ENCODE measurements at places on chromosomes 7 and 10.
A peak's percentile ranks its signal among the peaks of the same experiment; 100 is the strongest.

DNA sequence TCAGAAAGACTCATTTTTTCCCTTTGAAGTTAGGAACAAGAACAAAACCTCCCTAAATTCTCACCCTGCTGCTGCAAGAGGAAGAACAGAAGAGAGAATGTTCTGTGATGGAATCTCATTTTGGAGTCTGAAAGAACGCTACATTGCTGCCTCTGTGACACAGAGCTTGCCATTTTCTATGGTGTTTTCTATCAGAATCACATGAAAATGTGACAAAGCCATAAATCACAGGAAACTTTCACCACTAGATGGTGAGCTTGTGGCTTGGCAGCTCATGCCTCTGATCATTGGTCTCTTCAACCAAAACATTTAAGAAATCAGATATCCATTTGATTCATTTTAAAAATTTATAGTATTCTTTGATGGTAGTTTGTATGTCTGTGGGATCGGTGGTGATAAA is 82.9 kb downstream of the CADPS2 start:
- DNase-seq = no peak

DNA sequence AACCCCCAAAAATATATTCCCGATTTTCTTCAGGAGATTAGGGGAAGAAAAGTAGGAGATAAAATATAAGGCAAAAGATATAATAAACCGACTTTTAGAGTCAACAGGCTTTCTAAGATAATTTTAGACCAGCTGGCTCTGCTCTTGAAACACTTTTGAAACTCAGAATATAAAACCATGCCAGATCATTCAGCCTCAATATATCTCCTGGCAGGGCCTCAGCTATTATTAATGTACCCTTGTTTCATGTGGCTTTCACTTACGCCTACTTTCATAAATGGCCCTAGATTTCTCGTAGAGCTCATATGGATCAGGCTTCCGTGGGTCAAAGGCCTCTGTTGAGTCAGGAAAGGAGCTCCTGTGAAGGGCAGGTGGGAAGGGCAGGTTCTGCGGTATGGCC is 396.0 kb downstream of the PHTF2 start:
- no peak for DNase-seq

DNA sequence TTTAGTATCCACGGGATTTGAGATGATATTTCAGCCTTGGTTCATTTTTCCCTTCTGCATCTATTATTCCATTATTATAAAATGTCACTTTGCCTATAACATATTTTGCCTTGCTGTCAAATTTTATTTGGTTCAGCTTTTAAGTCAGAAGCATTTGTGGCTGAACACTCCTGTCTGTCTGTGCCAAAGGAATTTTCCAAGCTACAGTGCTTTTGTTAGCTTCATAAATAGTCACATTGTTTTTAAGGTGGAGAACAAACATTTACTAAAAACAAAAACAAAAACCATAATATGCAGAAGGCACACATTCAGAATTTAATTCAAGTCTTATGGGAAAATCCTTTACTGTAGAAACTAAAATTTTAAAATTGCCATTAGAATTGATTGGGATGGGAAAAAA is 33.8 kb upstream of the ELMO1 start:
- DNase-seq = no peak

DNA sequence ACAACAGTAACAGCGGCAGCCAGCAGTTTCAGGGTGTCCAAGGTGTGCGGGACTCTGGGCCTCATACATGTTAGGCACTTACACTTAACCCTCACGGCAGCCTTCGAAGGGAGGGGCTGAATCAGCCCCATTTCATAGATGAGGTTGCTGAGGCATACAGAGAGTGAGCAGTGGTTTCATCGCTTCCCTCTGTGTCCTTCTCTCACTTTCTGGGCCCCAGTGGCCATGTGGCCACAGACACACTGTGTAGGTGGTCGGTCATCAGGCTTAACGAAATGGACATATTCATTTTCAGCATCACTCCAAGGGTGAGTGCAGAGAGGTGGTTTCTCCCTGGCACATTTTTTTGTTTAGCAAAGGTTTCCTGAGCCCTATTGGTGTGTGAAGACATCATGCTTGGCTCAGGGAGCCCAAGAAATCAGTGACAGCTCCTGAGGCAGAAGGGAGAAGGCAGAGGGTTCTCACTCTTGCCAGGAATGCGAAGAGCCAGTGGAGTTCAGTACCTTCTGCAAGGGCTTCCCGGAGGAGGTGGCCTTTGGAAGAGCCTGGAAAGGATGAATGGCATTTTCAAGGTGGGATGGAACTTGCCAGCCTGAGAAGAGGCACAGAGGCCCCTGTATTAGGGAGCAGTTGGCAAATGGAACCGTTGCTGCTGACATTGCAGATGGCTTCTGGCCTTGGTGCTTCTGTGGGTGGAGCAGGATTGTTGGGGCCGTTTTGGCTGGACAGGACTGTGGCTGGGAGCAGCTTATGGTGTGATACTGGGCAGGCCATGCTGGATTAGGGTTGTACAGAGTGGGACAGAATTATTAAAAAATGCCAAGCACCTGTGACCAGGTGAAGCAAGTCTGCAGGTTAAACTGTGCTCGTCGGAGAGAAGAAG is 61.7 kb upstream of the PPIF start:
- no peak for DNase-seq

- DNase-seq = no peak
Measured at GRCh38 chr10:2081501-2081900, 344.2 kb upstream of the ADARB2 start.

- DNase-seq = peak; percentile 0
Measured at GRCh38 chr10:15141136-15142054, 27.1 kb downstream of the NMT2 start.

GRCh38 chr10:60042914-60043313 is 136.6 kb upstream of the CCDC6 start:
- DNase-seq = peak; percentile 37

DNA sequence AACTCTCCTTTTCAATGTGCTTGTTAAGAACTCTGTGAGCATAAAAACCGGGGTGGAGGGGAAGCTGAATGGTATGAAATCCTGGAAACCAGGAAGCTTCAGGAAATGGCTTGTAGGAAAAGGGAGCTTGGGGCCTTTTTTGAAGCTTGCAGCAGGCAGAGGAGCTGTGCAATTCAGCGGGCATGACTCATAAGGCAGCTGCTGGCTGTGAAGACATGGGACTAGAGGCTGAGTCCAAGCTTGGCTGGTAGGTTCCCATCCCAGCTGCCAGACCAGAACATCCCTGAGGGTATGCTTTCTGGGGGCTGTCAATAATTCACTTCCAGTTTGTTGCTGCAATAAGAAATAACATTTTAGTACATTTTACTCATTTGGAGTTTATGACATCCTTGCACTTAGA is 36.8 kb upstream of the CDC14C start:
- no peak for DNase-seq

- no peak for DNase-seq
Measured at GRCh38 chr7:116153050-116153449, 57.3 kb upstream of the TES start.

- DNase-seq = no peak
Measured at GRCh38 chr7:116235380-116235779, 25.0 kb downstream of the TES start.

GRCh38 chr7:151186640-151187408 is at the start of gene ASB10:
Gene ASB10 (minus strand): TSS chr7:151187250. CDS start chr7:151187130, 120 bp downstream.
- no peak for DNase-seq

DNA sequence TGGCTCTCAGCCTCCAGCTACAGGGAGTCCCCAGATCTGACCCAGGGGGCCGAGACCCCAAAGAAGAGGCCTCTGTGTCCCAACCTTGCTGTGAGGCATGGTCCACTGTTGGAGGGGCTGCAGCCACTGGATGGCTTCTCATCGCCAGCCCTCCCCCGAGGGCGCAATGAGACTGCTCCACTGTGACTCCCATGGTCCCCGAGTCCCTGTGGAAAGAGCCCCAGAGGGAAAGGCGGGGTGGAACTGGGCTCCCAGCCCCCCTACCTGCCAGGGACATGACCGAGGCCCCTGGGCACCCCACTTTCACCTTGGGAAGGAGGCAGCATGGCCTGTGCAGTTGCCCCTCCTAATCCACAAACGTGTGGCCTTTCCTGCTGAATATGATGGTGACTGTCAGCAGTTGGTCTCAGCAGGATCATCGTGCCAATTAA is 33.5 kb upstream of the RET start:
- no peak for DNase-seq

DNA sequence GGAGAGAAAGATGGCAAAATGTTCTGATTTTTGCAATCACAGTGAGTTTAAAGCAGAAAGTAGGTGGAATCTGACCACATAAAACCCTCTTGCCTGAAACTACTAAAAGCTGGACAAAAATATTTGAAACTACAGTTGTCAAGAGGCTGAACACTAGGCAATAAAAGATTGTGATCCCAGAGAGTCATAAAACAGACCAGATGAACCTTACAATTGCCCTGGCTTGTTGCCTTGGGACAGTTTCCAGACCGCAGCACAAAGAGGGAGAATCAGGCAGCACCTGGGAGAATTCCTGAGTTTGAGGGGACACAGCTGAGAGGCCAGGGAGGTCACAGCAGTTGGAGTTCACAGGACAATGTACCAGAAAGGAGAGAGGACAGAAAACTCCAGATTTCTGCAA is 107.3 kb upstream of the NANOS1 start:
- DNase-seq = no peak

GRCh38 chr7:17408904-17409290 is 110.4 kb downstream of the AHR start:
- DNase-seq = no peak

DNA sequence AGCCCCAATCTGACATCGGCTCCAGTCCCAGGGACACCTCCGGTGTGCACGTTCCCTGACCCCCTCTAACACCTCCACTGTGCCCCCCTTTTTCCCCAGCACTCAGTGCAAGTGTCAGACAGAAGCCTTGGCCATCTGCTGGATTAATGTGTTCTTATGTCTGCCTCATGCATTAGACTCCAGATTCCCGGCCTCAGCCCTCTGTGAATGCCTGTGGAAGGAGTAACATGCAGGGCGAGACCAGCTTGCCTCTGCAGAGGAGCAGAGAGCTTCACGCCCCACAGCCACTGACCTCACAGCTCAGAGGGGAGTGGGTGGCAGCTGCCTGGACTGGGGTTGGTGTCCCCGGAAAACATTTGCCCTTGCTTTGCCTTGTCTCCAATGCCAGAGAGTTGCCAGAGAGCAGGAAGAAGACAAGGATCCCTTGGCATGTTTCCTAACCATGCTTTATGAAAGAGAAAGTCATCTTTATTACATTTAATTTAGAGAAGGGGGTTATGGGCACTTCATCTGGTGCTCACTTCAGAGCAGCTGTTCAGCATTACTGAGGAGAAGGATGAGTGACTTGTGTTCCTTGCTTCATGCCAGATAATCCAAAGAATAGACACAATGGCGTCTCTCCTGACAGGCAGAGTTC is 91.6 kb upstream of the CXCL12 start:
- DNase-seq = no peak

DNA sequence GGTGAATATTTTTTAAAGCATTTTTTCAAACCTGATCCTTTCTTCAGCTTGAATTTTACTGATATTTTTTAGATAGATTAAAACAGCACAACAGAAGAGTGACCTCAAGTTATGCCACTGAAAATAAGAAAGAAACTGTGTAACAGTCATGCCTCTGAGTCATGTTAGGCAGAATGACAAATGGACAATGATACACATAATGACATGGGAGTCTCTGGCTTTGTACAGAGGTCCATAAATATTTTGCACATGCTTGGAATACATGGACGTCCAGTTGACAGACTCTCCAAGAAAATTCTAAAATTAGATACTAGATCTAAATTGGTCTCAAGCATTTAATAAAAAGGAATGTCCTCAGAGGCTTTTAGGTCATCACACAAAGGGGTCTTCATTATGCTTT is 21.9 kb upstream of the SEMA3A start:
- DNase-seq = no peak

DNA sequence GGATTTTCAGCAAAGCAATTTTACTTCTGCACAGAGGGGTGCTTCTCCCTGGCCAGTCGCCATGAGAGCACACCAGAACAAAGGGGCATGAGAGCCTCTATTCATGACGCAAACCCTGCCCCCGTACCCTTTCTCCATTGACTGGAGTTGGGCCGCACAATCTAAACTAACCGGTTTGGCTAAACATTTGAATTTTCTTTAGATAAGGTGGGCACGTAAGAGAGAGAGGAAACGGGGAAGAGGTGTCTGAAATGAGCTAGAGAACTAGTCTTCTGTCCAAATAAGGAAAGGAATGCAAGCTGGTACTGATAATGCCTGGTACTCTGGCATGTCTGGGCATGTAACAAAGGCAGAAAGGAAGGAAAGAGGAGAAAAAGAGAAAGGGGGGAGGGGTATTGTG is 13.2 kb upstream of the SCIN start:
- DNase-seq = no peak

GRCh38 chr7:44375926-44376342 is 50.5 kb upstream of the CAMK2B start:
- no peak for DNase-seq

GRCh38 chr10:103947799-103948516 is 19.0 kb upstream of the SLK start:
- DNase-seq = no peak

DNA sequence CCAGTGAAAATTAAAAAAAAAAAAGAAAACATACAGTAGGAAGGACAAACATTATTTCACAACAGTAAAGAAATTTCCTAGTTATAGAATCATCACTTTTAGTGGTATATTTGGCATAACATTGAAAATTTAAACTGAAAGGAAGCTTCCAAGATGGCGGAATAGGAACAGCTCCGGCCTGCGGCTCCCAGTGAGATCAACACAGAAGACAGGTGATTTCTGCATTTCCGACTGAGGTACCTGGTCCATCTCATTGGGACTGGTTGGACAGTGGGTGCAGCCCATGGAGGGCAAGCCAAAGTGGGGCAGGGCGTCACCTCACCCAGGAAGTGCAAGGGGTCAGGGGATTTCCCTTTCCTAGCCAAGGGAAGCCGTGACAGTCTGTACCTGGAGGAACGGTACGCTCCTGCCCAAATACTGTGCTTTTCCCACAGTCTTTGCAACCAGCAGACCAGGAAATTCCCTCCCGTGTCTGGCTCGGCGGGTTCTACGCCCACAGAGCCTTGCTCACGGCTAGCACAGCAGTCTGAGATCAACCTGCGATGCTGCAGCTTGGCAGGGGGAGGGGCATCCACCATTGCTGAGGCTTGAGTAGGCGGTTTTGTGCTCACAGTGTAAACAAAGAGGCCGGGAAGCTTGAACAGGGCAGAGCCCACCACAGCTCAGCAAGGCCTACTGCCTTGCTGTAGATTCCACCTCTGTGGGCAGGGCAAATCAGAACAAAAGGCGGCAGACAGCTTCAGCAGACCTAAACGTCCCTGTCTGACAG is 19.4 kb downstream of the PON3 start:
- DNase-seq = no peak

Data from NCI-H526 treated with DMSO at 0.1 percent for 48 hours (cell line).